ENCODE measurements at places on chromosomes 4 and X.

DNA sequence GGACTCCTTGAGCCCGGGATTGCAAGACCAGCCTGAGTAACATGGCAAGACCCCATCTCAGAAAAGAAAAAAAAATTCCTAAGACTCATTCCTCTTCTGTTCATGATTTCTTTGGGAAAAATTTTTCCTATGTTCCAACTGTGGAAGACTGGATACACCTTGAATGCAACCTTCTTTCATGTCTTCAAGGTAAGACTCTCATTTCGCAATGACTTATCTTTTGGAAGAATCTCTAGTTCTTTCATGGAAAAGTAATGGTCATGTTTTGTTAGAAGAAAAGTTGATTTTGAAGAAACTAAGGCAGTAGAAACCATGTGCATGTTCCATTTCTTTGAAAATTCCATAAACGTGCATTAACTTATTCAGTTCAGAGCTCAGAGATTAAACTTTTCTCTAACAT, 26.0 kb upstream of the BBS12 start:
- DNase-seq = no peak

DNA sequence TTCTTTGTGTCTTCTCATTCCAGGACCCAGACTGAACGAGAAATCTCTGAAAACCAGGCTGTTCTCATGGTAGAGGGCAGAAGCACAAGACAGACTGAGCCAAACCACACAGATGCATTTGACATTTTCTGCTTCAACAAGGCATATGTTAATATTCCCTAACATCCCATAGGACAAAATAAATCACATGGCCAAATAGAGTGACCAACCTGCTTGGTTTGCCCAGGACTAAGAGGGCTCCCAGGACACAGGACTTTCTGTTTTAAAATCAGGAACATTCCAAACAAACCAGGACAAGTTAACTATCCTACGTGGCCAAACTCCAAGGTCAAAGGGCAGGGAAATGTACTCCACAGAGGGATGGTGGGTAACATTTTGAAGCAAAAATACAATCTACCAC, 11.7 kb downstream of the CTPS2 start:
- no peak for DNase-seq

GRCh38 chr4:114734594-114734993, 136.0 kb downstream of the UGT8 start:
- no peak for DNase-seq

GRCh38 chr4:55768291-55768690, 51.3 kb upstream of the EXOC1L start:
- DNase-seq = no peak

DNA sequence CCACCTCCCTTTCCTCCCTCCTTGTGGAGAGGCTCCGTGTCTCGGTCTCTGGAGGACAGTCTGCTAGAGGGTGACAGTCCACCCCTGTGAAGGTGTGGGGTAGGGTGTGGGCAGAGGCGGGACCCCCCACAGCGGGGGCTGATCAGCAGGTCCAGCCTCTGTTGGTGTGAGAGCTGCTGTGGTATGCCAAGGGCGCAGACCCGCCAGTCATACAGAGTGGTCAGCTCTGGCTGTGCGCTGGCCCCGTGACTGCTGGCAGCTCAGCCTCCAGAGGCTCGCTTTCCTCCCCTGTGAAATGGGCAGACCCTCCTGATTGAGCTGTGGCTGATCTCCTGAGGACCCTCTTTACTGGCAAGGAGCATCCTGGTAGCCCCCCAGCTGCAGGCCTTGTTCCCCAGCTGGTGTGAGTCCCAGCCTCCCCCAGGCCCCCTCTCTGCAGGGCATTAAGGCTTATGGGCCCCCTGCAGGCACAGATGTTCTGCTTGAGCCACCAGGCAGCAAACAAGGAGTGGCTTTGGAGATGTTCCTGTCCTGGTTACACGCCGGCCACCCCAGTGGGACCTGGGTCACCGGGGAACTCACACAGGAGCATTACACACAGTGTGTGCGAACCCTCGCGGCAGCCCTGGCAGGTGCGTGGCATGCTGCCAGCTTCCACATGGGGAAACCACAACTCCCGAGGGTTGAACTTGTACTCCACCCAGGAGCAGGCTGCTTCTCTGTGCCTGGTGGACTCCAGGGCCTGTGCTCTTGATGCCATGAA, 76.8 kb downstream of the PPP2R2C start:
- DNase-seq = no peak

GRCh38 chr4:6908432-6909112, 1.1 kb upstream of the TBC1D14 start:
- DNase-seq = no peak

- DNase-seq = no peak
Measured at GRCh38 chr4:83125738-83126141, 11.2 kb upstream of the PLAC8 start.

- DNase-seq = no peak
Measured at GRCh38 chr4:17613761-17614415, 553 bp upstream of the MED28 start.

GRCh38 chr4:139745111-139745639, 79.6 kb downstream of the MGST2 start:
- no peak for DNase-seq

DNA sequence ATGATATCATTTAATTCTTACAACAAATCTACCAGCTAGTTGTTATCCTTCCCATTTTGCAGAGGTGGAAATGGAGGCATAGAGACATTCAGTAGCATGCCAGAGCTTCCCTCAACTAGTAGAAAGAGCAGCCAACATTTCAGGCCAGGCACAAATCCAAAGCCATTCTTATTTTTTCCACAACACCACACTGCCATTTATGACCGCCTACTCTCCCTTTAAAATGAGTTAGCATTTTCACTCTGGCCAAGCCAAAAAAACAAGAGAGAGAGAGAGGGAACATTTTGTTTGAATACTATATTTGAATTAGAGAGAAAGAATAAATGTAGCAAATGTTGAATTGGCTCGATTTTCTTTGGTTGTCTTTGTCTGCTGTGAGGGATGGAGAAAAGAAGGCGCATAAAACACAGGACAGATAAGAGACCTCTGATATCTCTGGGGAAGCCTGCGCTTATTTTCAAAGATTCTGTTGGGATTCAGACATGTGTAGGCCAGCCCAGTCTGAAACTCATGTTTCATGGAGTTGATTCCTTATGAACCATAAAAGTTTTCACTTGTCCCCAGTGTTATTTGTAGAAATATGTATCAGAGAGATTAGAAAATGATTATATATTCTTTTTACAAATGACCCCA, 265.7 kb downstream of the RAB28 start:
- DNase-seq = no peak

DNA sequence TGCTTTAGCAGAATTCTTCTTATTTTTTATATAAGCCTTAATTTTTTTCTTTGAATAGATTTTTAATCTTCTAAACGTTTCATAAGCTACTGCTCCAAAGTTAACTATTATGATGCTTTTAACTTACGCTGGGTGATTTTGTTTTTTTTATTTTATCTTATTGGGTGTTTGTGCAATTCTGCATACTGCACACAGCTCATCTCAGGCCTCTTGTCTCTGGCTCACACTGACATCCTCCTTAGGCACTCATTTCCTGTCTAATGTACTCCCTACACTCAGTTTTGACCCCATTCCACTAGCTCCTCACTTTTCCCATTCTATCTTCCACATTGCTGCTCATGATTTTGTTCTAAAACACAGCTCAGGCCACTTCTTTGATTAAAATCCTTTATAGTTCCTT, 111.9 kb upstream of the MAP9 start:
- DNase-seq = no peak

DNA sequence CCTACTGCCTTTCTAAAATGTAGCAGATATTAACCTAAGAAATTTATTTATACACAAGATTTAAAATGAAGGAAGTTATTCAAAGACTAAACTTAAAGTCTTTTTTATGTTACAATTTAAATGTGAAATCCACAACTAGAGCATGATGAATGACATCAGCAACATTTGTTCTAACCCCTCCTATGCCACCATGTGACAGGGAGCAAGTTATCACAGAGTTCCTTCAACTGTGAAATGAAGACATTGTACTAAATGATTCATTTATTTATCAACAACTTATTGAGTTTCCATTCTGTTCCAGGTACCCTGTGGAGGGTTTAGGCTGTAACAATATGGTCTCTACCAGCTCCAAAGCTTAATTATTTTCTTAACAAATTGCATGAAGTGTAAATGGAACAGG, 76.9 kb downstream of the SLC39A8 start:
- no peak for DNase-seq

DNA sequence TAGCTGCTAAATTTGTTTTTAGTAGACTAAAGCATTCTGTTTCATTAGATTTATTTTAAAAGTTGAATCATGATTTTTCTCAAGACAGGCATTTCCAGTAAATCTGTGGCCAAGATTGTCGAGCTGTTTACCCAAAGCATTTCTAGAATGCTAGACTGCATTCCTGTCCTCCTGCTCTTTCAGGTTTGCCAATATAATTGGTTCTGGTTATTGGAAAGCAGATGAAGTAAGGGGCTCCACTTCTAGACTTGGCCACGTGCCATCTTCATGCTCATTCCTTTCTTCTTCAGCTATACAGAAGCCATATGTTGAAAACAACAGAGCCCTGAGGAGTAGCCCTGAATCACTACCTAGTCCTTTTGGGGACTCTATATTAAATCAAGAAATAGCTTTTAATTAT, 62.5 kb downstream of the PGRMC2 start:
- no peak for DNase-seq

- DNase-seq = no peak
Measured at GRCh38 chr4:106671716-106672115, 303.1 kb upstream of the GIMD1 start.

GRCh38 chr4:83780053-83780733, 244.3 kb downstream of the GPAT3 start:
- DNase-seq = no peak

DNA sequence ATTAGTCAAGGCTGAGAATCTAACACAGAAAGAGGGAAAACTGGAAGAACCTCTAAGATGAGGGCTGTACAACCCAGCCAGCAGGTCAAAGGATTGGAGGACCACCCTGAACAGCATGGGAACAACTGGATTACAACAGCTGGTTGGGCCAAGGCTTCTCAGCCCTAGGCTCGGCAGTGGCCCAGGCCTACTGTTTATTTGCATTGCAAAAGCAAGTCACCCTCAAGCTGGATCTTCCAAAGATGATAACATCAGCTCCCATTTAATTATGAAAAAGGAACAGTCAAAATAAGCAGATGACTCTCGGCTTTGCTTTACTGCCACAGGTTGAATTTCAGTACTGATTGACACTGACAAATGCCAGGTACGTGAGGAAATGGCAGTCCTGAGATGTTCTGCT, 61.8 kb downstream of the GPC3 start:
- no peak for DNase-seq

GRCh38 chrX:54695816-54696487, 102.1 kb downstream of the ITIH6 start:
- no peak for DNase-seq

GRCh38 chrX:71671043-71671780, 3.9 kb downstream of the LOC101059915 start:
- no peak for DNase-seq

- DNase-seq = no peak
Measured at GRCh38 chrX:101659601-101660063, at the start of gene ARMCX2. ARMCX2 (minus strand) TSS chrX:101659850; CDS start chrX:101657588, 2,262 bp downstream.

GRCh38 chrX:334331-334891, 15.8 kb upstream of the GTPBP6 start:
- DNase-seq = no peak

DNA sequence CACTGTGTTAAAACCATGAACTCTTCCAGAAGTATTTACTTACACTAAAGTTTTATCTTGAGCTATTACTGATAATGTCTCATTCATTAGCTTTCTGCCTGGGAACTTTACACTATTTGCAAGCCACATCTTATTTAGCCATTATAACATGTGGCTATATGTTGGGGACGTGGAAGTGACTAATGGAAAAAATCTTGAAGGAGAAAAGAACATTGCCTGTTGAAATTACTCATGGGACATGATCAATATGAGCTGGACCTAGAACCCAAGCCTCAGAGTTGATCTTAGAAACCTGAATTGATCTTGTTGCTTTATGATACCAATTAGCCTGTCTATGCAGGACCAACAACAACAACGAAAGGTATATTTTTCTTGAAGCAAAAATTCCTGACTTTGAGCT, 22.5 kb upstream of the ARHGAP6 start:
- DNase-seq = no peak

DNA sequence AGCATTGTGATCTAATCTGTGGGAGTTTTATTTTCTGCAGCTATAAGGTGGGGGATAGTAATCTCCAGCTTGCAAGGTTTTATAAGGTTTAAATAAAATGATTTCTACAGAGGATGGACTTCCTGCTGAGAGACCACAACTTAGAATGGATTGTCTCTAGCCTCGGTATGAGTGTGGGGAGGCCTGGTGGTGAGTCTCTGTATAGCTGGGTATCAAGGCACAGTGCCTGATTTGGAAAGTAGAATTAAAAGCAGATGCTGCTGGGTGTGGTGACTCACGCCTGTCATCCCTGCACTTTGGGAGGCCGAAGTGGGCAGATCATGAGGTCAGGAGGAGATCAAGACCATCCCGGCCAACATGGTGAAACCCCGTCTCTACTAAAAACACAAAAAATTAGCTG, 162.0 kb upstream of the GATB start:
- no peak for DNase-seq

DNA sequence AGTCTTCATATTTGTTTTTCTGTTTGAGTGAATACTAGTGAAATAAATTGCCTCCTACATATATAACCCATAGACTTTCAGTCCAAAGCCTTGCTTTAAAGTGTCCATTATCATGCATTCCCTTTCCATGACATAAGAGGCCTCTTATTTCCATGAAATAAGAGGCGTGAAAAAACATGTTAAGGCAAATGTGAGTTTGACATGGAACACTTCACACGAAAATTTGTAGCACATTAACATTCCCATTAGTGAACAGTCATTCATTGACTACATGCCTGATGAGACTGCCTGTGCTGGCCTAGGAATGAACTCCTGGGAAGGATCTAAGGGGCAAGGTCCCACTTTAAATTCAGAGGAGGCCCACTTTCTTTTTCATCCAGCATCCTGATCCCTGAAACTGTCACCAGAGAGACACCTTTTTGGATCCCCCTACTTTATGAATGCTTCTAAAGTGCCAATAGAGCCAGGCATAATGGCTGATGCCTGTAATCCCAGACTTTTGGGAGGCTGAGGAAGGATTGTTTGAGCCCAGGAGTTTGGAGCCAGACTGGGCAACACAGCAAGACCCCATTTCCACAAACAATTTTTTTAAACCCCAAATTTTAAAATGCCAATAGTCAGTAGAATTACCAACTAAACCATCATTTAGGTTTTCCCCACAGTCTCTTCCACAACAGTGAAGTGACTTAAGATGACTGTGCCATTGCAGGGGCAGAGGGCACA, 6.7 kb downstream of the RTL8B start:
- no peak for DNase-seq
